CD14-positive monocyte (primary cell): ENCODE measurements at places on chromosomes 2 and 18.
A peak's percentile ranks its signal among the peaks of the same experiment; 100 is the strongest.

DNA sequence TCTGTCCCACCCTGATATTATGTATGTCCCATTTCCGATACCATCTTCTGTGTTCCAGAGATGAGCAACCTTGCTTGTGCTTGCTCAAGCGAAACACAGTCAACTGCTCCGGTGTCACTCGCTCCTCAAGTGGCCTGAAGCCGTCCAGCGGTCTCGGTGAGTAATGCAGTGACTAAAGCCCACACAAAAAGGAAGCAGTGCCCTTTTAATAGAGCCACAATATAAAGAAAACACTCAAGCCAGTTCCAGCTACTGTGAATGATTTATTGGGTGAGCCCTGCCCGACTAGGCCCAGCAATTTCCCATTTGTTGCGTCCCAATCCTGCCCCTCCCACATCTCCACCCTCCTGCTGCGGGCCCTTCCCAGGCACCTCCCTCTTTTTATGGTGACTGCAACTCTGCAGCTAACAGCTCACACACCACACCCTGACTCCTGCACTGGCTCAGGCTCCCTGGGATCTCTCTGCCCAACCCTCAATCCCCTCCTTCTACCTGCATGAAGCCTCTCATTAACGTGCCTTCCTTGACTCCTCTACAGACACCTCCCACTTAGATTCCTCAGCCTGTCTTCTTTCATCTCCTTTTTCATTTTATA lies 44.2 kb upstream of the DSC1 start:
- peak; percentile 84 for DNase-seq

- no peak for DNase-seq
These were observed 818.8 kb downstream of the PLCL1 start for GRCh38 chr2:198622986-198623730.

- no peak for DNase-seq
These were observed 357.6 kb downstream of the MTX2 start for GRCh38 chr2:176626796-176627195.

DNA sequence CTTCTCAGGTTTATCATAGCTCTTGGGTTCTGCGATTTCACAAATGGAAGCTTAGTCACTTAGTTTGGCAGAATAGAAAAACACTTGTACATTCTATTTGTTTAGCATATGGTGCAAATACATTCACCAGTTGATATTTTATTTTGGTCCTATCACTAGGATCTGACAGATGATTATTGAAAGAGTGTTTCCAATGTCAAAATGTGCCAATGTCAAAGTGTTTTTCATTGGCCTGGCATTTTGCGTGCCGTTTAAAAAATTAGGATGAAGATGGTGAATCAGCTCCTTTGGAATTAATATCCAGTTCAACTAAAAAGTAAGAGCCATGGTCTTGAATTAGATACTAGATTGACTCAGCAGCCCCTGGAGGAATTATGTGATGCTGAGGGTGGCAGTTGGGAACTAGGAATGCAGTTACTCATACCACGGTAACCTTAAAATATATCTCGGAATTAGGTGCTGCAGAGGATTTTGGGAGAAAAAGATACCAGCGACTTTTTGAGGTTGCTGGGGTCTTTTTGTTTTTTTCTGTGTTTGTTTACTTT lies 87.0 kb downstream of the SPHKAP start:
- DNase-seq = no peak
